ENCODE measurements at places on chromosomes 1 and 21. TPM values are rescaled to one million over a fixed set of nuclear protein-coding genes. Genes with fewer than 3 reads are reported as not detected.

DNA sequence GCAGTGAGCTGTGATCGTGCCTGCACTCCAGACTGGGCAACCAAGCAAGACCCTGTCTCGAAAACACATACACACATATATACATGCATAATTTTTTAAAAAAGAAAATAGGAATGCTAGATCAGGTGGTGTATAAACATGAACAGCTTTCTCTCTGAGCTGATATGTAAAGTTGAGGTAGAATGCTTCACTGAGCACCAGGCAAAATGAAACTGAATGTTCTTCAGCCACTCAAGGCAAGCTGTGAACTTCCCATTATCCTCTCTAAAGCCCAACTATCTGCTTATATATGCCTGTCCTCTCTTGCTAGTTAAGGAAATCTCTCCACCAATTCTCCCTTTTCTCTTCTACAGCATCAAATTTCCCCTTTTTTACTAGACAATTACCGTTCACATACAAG lies 93.0 kb downstream of the NUF2 start:
- no peak for DNase-seq
- H3K4me1 ChIP-seq: no peaks in the 10 kb centered on the region
- H3K27me3 ChIP-seq: no peaks in the 10 kb centered on the region
- no peak overlapping the region for H3K4me3 ChIP-seq

Gene ATP6V1G3
- not detected for total RNA-seq

Gene OR14I1
- not detected for total RNA-seq

GRCh38 chr1:34603594-34603993 lies 151.3 kb upstream of the GJB5 start:
- H3K4me1 ChIP-seq: no peaks in the 10 kb centered on the region
- H3K27me3 ChIP-seq: no peaks in the 10 kb centered on the region
- no peak overlapping the region for H3K27ac ChIP-seq
- no peak for DNase-seq
- H3K36me3 ChIP-seq: no peaks in the 10 kb centered on the region

GRCh38 chr1:32685498-32685897 lies 17.1 kb downstream of the SYNC start:
- no peak overlapping the region for H3K27ac ChIP-seq
- H3K4me1 ChIP-seq: no peaks in the 10 kb centered on the region
- no peaks in the 10 kb centered on the region for H3K27me3 ChIP-seq
- DNase-seq: no peak
- no peak overlapping the region for H3K4me3 ChIP-seq
- peaks cover 30% of the 10 kb centered on the region for H3K36me3 ChIP-seq

Data from CD8-positive, alpha-beta memory T cell (primary cell).